ENCODE measurements at places on chromosomes 2 and 18.
A peak's percentile ranks its signal among the peaks of the same experiment; 100 is the strongest.

- DNase-seq: no peak
These were observed 33.5 kb upstream of the ZEB2 start for GRCh38 chr2:144553379-144553778.

- peak; percentile 38 for DNase-seq
These were observed 125.8 kb upstream of the TNP1 start for GRCh38 chr2:216985658-216986141.

DNA sequence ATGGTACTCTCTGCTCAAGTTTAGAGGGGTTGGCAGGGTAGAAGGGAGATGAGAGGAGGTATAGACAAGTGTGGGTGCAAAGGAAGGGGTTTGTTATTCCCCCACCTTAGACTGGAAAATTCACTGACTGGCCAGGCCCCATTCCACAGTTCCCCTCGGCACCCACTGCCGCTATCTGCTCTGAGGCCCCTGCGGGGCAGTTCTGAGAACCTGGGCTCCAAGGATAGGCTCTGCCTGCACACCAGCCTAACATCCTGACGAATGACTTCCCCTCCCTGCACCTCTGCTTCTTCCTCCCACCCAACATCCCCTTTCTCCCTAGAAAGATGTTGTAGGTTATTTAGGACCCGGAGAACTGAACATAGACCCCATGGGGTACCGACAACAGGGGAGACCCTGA, 303.9 kb upstream of the HDAC4 start:
- no peak for DNase-seq

DNA sequence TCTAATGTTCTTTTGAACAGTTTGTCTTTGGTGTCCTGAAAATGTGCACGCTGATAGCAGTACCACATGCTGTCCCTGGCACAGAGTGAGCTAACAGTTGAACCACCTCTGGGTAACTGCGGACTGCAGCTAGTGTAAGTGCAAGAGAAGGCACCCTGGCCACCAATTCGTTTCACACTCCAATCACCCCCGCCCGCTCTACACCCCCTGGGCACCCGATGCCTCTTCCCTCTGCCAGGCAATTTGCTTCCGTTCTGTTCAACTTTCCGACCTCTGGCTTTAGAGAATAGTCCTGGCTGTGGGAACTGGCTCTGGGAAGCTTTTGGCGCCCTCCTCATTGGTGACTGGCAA, 1.4 kb downstream of the DOCK10 start:
- no peak for DNase-seq

All from NCI-H2171 (cell line).